Kidney epithelial cell (primary cell): ENCODE measurements at places on chromosomes 6 and 20.

DNA sequence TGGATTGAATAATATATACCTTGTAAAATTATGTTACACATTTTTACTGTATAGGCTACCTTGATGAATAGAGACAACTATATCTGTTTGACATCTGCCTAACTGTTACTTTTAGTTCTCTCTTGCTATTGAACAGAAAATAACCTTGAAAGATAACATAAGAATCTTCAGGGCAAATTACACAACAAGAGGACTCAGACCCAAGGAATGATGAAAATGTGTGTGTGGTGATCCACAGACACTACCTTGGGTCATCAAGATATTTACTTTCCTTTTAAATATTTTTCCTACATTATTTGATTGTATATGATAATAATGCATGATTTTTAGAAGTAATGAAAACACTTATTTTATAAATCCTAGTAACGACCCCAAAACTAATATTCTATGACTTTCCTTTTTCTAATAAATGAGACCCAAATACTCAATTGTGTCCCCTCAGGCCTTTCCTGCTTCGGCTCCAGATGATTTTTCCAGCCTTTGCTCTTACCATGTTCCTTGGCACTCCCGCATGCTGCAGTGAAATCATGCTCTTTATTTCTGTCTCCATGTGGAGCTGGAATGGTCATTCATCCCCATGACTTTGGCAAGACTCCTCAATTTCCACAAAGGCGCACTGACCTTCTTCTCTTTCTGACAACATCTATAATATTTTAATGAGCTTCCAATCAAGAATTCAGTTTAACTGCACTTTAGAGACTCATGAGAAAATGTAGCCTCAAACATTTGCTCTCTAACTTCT is 187.6 kb downstream of the EPM2A start:
- no peak for DNase-seq

DNA sequence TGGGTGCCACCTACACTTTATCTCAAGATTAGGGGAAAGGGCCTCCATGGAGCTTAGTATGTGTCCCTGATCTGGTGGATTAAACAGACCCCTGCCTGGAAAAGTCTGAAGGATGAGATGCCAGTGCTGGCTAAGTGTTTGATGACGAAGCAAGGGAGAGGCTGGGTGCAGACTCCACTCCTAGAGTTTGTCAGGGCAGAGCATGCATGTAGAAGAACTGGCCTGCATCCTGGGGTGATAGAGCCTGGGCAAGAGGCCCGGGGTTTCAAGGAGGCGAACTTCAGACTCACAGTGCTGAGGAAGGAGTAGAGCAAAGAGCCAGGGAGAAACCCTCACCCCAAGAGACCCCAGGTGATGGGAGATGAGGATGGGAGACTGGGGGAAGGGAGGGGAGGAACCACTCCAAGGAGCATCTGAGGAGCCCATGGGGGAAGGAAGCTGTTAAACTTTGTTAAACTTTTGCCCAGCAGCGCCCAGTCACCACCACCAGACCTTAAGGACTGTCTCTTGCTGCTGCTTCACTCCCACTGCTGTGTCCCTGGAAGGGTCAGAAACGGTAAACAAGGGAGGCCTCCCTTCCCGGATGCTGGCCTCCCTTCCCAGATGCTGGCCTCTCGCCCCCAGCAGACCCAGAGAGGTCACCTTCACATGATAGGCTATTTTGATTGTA is 61.6 kb downstream of the RPRD1B start:
- DNase-seq: no peak

DNA sequence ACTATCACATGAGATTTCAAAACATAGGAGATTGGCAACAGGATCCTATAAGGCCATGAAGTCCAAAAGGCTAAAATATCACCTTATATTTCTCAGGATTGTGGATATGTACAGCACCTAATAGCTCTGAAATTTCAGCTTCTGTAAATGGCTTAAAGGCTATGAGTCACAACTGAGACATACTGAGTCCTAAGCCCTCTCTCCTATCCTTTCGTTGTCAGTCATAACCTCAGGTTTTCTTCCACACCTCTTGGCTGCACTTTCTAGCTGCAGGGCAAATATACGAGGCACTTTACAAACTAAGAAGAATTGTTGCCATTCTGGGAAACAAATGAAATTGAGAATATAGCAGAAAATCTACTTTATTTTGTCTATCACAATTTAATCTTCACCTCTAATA is 969.9 kb upstream of the EPHA7 start:
- DNase-seq: no peak

GRCh38 chr6:85275338-85275985 is 174.4 kb upstream of the NT5E start:
- DNase-seq: no peak

- no peak for DNase-seq
These were observed 82.6 kb downstream of the SLC22A3 start for GRCh38 chr6:160430751-160431150.

- DNase-seq: no peak
These were observed 682 bp upstream of the CHD6 start for GRCh38 chr20:41618807-41619311.

DNA sequence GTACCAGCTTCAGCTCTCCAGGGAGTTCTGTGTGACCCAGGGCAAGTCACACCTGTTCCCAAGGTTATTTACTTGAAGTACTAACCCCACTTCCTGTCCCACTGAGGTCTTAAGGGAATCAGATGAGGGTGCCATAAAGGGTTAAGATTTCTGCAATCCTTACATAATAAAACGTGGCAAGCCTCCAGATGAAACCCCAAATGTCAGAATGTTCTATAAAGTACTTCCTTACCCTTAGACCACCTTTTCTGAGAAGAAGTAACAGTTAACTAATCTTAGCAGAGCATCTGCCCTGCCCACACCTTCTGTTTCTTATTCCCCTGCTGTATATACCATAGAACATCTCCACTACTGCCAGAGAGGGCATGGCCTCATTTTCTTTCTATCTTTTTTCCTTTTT is 6.0 kb upstream of the AVP start:
- no peak for DNase-seq

- DNase-seq: no peak
These were observed 54.5 kb downstream of the RNGTT start for GRCh38 chr6:88908598-88909548.

GRCh38 chr20:61806995-61807394 is 258.7 kb downstream of the TAF4 start:
- DNase-seq: no peak

DNA sequence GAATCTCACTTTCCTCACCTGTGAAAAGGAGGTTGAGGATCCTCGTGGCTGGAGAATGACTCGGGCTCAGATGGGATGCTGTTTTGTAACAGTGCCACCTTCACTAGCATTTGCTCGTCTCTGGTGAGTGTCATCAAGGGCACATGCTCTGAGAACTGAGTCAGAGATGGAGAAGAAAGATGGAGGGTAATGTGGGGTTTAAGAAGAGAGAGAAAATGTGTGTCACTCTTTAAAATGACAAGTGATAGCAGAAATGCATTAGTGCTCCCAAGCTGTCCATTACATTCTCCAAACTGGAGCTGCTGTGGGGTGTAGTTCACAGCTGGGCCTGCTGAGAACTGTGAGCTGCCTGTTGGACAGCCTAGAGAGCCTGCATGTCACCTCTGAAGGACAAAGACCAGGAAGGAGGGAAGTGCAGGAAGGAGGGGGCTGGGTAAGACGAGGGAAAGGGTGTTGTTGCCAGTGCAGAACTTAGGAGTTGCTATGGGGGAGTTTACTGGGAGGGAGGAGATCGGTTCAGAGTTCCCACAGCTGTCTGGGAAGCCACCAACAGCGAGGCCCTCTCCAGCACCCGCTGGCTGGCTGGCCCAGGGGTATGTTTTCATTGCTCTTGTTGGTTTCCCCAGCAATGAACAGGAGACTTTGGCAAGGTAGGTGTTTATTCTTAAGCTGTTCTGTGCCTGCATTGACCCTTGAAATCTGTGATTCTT is 19.8 kb downstream of the GMPR start:
- no peak for DNase-seq

- DNase-seq: no peak
These were observed 465.2 kb upstream of the CITED2 start for GRCh38 chr6:139839506-139840156.

DNA sequence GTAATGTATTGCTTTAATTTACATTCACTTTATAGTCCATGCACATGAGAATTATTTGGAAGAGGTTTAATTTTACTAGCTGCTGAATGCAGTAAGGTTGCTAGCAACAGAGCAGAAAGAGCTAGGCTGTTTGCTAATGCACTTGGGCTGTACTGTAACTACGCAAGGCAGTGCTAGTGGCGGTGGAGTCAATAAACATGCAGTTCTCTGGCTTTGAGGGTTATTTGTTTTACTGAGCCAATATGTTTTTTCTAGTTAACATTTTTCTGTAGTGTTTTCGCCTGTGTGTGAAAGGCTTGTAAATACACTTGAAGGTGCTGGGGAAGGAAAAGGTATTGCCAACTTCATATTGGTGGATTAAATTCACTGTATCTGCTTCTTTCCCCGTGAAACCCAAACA is 112.8 kb downstream of the BTBD3 start:
- DNase-seq: no peak

GRCh38 chr6:39224011-39224410 is 5.3 kb downstream of the KCNK5 start:
- no peak for DNase-seq

GRCh38 chr6:144264270-144265060 is 20.7 kb upstream of the UTRN start:
- peak; percentile 88 for DNase-seq

DNA sequence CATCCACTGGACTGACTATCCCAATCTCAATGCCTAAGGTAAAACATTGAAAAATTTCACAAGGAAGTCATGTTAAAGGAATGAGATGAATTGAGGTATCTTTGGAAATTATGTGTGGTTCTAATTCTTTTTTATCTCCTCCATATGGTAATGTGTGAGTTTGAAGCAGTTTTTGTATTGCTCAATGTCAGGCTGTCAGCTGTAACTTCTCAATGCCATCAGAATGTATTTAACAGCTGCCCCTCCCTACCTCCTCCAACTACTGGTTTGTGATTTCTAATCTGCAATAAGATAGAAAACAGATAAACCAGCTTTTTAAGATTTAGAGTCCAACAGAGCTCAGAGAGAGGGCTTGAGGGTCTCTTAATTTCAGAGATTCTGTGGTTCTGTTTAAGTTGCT is 1005.8 kb upstream of the ADGRB3 start:
- DNase-seq: no peak

DNA sequence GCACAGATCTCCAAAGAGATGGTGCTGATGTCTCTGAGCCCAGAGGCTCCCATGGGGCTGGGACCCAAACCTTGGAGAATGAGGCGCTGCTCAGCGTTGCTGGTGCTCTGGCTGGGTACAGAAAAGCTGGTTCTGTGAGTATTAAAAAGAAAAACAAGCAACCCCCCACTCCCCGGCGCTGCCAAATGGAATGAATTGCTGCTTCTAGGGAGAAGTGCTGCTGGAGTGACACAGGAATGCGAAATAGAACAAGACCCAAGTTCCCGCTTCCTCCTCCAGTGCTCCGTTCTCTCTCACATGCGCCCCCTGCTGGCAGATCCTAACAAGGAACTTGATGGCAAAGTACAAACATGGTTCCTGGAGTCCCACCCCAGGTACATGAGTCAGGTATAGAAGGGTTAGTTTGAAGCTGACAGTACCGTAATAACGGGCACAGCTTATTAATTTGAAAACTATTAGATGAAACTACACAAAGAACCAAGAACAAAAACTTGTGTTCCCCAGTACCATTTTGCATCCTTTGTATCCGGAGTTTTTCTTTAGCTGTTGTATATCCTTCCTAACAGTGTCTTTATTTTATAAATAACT is 2.1 kb upstream of the DDX27 start:
- DNase-seq: peak; percentile 77

- no peak for DNase-seq
These were observed 167.1 kb upstream of the FBXL4 start for GRCh38 chr6:99114769-99115406.

DNA sequence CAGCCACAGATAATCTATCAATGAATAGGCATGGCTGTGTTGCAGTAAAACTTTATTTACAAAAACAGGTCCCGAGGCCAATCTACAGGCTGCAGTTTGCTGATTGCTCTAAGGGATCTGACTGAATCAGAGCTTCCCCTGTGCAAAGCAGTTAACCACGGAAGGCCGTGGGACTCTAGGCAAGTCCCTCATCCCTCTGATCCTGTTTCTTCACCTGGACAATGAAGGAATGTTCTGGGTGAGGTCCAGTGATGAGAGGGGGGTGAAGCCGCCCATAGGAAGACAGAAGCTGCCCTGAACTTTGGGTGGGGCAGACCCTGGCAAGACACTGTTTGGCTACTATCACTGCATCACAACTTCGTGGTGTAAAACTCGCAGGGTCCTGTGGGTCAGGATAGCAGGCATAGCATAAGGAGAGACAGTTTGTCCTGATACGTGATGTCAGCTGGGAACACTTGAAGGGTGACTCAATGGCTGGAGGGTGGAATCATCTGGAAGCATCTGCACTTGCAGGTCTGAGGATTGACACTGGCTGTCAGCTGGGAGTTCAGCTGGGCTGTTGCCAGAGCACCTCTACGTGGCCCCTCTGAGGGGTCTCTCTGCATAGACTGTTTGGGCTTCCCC is 33.3 kb upstream of the TGM2 start:
- no peak for DNase-seq

DNA sequence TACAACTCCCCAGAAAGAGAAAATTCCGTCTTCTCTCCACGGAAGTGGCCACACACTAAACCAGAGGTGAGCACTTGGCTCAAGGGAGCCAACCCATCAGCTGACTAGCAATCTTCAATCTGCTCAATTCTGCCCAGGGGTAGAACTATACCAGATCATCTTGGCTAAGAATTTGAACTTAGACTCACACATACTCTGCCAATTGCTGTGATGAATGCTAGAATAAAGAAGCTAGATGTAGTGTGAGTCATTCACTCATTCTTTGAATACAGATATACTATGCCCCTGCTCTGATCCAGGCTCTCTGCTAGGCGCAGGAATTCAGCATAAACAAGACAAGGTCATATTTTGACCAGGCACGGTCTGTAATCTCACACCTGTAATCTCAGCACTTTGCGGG is 147.9 kb upstream of the SHLD1 start:
- DNase-seq: no peak

DNA sequence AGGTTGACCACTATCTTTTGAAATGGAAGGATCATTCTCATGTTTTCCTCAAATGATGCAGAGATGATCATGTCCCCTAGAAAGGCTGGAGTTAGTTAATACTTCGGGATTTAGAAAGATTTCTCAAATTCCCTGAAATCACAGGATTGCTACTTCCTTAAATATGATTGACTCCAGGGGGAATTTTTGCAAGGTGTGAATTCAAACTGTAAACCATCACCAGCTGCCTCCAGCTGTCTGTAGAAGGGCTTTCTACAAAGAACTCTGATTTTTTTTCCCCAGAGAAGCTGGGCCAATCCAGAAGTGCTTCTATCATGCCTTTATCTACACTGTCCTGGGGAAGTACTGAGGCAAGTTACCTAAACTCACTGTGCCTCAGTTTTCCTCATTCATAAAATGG is 114.5 kb downstream of the EDN1 start:
- no peak for DNase-seq
